ENCODE measurements at places on chromosomes 12 and 14.
A peak's percentile ranks its signal among the peaks of the same experiment; 100 is the strongest.

GRCh38 chr14:100045642-100046344 is 19.4 kb upstream of the EVL start:
- no peak for DNase-seq

GRCh38 chr12:52211716-52212585 is 20.1 kb upstream of the KRT80 start:
- peak; percentile 8 for DNase-seq

- DNase-seq, result no peak
Observed at GRCh38 chr14:69096781-69097475, 56.0 kb downstream of the DCAF5 start.

DNA sequence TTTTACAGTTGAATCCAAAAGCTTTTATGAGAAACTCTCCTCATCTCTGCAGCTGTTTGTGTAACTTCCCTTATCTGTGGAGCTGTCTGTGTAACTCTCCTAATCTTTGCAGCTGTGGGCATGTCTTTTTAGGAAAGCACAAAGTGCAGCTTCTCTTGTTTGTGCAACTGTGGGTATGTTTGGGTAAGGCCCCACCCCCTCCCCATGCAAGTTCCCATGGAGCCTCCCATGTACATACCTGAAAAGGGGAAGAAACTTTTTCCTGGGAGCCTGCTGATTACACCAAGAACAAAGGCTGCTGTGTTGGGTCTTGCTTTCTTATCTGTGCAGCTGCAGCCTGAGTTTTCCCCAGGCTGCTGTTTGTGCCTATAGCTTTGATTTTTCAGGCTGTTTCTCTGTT is 42.7 kb upstream of the CDKN3 start:
- no peak for DNase-seq

DNA sequence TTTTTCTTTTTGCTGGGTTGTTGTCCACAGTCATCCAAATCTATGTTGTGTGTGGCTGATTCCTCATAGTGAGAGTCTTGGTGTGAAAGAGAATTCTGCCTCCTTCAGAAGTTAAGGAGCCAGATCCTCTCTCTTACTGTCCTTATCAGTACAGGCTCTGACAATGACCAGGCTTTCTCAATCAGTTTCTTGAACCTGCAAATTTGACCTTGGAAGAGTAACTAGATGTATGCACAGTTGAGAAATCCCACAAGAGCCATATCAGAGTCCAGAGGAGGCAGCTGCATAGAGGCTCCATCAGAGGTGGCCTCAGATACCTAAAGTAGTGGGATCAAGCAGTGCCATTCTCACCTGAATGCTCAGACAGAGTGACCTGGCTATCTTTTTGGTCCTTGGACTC is 5.5 kb upstream of the GALC start:
- DNase-seq, result no peak

DNA sequence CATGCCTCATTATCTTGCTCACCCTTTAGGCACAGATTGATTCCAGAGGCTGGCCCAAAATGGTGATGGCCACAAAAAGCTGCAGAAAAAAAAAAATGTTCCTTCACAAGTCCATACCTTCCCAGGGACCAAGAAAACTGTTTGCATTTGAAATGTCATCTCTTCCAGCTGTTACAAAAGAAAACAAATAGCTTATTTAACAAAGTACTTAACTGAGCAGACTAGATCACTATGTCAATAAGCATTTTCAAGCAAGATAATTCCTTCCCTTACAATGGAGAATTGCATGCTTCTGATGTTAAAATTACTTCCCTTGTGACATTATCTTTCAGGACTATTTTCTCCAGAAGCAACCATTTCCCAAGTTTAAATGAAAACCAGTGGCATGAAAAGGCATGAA is 377.9 kb upstream of the KITLG start:
- no peak for DNase-seq

- no peak for DNase-seq
Observed at GRCh38 chr12:5371631-5372030, 60.3 kb upstream of the NTF3 start.

DNA sequence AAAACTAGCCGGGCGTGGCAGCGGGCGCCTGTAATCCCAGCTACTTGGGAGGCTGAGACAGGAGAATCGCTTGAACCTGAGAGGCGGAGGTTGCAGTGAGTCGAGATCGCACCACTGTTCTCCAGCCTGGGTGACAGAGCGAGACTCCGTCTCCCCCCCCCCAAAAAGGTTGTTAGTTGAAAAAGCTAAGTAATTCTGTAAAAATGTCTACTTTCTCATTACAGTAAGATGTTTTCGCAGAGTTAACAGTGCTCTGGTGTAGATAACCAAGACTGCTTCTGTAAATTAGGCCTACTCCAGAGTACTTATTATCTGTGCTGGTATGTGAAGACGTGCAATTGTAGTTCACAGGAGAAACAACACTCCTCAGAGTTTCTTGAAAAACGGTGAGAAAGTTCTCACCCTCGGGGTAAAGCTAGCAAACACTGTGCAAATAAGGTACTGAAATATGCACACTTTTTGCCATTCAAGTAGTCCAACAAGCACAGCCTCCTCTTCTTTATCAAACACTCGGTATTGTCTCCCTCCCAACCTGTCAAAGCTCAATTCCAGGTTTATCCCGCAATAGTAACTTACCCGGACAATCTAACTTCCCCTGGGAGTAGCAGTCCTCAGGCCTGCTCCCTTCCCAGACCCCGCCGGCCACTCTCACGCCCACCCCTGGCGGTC is 974 bp downstream of the BTBD7 start:
- DNase-seq, result no peak

GRCh38 chr12:122880668-122881067 is 15.3 kb downstream of the VPS37B start:
- peak; percentile 39 for DNase-seq

DNA sequence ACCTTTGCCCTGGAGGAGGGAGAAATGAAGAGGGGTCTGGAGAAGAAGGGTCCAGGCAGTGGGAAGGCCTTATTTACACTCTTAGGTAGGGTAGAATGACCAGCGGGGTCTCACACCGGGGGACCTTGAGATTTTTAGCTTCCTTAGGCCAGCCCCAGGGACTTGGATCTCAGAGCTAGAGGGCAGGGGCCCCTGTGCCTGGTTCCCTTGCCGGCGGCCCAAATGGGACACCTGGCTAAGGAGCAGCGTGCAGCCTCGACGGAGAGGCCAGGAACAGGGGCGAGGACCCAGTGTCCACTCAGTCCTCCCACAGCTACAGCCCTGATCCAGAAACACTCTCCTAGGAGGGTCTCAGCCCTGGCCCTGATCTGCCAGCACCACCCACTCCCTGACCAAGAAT is 41.8 kb downstream of the DIO3 start:
- DNase-seq, result peak; percentile 6
